Activated CD4-positive, alpha-beta T cell treated with anti-CD3 and anti-CD28 coated beads for 36 hours (primary cell): ENCODE measurements at places on chromosomes 6 and 20.

DNA sequence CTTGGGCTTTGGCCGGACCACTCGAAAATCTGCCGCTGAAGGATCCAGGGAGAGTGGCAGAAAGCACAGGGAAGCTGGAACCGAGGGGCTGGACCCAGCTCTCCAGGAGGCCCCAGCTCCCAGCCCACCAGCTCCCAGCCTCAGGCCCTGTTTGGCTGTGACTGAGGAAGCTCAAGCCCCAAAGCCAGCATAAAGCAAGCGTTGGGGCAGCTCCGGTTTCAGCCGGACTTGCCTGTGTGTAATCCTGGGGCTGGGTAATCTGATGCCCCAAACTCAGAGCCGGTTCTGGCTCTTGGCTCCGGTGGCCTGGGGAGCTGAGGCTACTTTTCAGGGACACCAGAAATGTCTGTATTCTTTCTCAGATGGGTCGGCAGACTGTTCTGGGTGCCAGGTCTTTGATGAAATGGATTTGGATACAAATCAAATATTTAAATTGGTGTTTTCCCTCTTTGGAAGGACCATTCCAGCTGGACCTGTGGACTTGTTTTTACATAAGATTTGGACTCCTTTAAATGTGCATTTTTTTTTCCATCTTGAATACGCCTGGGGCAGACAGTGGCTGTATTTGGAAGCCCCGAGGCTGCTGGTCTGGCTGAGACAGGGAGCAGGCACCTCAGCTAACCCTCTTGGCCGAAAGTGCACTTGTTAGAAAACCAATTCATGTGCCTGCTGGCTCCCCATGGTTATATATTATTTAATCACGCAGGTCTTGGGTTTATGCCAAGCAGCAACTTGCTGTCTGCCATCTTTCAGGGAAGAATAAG, 29.7 kb downstream of the RPP40 start:
- no peak for DNase-seq

DNA sequence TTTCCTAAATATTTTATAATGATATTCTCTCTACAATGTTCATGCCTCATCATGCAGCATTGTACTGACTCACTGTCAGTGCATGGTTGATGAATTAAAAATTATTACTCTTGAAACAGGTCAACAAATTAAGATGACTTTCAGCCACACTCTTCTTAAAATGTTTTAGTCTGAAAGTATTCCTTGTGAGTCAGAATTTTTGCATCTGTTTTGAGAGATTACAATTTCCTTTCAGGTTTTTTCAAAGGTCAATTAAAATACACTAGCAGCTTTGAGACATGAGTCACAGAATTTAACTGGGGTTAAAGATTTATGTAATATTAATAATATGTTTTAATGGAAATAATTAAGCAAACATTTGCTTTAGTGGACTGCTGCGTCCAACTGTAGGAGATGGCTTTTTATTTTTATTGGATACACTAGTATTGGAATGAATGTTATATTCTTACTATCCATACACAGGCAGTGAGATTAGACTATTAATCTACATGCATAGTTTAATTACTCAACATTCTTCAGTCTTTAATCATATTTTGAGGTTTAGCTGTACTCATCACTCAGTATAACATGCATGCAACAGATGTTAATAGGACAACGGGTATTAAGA, 9.7 kb downstream of the COL12A1 start:
- DNase-seq = no peak

- DNase-seq = no peak
Observed at GRCh38 chr6:47245745-47246371, 63.8 kb downstream of the TNFRSF21 start.

- no peak for DNase-seq
Observed at GRCh38 chr6:20538907-20539306, 4.7 kb downstream of the CDKAL1 start.

DNA sequence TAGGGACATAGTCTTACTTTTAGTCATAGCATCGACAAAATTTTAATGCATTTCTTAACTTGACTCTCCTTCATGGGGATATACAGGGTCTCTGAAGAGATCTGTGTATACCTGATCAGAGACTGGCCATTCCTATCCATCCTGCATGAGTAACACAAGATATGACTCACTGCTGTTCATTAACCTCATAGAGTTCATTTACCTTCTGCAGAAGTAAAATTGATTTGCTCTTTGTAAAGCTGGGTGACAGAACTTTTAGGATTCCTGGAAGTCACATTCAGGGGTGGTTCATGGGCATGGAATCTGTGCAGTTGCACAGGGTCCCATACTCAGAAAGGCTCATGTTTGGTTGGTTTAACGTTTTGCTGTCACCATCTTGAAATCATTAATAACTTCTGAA, 53.2 kb downstream of the PDE7B start:
- DNase-seq = no peak

DNA sequence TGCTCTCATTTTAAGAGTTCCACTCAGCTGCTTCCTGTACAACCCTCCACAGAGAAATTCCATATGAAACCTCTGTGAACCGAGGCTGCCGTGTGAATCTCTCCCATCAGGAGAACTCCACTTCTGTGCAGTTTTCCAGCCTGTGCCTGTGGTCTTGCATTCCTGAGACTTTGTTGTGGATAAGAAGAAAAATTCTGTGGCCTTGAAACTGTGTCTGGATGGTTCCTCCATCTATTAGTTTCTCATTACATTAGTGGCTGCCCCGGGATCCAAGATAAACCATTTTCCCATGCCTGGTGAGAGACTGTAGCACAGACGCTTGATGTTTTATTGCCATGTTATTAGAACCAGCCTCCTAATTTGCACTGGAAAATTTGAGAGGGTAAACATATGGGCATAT, 40.8 kb upstream of the TIAM2 start:
- DNase-seq = no peak

DNA sequence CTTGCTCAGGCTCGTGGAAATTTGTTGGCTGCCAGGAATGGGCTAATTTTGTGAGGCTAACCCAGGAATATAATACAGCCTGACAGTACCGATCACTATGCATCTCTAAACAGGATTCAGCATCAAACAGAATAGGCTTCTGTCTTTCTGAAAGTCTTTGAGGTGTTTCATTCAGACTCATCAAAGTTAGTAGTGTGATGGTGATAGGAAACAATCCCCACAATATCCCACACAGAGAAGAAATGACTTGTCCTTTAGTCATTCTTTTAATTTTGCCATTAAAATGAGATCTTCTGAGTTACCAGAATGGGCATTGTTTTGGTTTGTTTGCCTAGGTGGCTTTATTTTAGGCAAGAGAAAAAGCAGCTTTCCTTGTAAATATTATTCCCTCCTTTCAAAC, 54.3 kb downstream of the FAM229B start:
- DNase-seq = no peak

- no peak for DNase-seq
Observed at GRCh38 chr20:37356387-37356786, 10.4 kb downstream of the SRC start.

- no peak for DNase-seq
Observed at GRCh38 chr6:123777563-123777962, 26.1 kb upstream of the NKAIN2 start.
